Esophagus squamous epithelium (tissue), 5 donors: ENCODE measurements at places on chromosomes 6 and 20.

DNA sequence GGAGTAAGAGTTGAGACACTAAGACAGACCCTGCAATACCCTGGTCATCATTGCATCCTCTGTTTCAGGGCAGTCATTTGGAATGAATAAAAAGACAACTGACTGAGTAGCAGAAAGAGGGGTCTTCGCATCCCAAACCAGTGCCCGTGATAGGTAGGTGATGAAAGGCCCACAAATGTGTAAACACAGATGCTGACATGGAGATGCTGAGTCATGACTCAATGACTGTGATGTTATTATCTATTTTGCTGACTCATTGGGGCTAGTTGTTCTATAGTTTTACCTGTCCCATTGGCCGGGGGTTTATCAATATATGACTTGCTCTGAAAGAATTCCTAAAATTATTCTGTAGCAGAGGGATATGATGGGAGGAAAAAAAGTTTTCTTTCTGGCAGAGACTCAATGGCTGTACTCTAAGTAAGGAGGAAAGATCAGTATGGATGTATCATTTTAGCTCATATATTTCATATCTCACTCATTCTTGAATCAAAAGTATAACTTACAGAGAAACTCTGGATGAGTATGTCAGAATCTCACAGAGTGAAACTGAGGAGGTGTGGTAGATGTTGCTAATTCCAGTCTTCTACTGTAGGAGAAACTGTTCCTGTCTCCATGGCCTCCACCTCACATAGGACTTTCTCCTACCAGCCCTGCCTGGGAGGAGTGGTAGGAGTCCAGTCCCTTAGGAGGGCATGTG, 119.9 kb upstream of the PREP start:
- no peak for DNase-seq

- no peak for DNase-seq
Measured at GRCh38 chr6:10341605-10342004, 73.3 kb downstream of the TFAP2A start.

- DNase-seq = no peak
Measured at GRCh38 chr6:43917878-43918382, 147.9 kb downstream of the VEGFA start.

- DNase-seq = no peak
Measured at GRCh38 chr6:160275511-160276003, 16.9 kb upstream of the SLC22A2 start.

DNA sequence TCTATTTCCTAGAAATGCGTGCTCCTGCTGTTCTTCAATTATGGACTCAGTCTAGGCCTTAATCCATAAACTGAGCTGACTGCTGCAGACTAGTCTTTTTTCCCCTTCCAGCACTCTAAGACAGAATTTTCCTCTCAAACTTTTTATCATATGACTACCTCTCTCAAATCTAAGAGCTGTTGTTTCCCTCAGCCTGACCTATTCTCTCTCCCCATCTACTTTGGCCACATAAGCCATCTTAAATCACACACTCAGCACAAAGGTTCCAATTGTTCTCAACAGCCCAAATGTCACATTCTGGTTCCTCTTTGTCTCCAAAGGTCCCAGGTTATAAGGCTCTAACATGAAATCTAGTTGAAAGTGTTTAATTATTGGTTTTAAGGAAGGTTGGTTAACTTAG, 85.2 kb downstream of the PRSS35 start:
- no peak for DNase-seq

DNA sequence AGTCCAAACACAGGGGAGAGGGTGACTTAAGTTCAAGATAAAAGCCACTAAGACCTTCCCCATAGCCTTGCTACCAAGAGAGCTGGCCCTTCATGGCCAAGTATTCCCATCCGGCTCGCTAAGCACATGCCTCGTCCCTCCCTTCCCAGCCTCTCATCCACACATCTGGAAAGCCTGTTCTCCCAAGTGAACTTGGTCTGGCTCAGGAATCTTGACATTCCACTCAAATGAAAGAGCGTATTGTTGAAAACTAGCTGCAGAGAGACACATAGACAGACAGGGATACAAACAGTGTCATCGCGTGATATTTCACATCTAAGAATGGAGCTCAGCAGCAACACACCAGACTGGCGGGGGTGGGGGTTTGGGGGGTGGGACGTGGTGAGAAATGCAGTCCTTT, 182.8 kb upstream of the FOXQ1 start:
- DNase-seq = no peak

DNA sequence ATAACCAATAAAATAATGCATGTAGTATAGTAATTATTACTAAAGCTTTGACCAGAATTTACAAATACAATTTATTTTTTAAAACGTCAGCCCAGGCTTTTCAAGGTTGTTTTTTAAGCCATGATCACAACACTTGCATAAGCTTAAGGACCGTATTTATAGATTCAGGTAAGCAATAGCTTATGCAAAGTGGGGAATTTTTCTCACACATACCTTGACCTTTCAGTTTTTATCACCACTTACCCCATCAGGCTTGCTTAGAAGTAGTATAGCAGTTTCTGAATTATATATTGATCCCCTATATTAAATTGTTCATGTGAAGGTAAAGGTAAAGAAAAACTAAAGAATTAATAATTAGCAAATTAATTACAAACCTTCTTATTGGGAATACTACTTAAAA, 232.3 kb upstream of the FKBP1C start:
- no peak for DNase-seq

GRCh38 chr6:37686111-37686510, 11.6 kb downstream of the MDGA1 start:
- no peak for DNase-seq

GRCh38 chr6:42460883-42461282, 9.2 kb upstream of the TRERF1 start:
- DNase-seq = no peak

DNA sequence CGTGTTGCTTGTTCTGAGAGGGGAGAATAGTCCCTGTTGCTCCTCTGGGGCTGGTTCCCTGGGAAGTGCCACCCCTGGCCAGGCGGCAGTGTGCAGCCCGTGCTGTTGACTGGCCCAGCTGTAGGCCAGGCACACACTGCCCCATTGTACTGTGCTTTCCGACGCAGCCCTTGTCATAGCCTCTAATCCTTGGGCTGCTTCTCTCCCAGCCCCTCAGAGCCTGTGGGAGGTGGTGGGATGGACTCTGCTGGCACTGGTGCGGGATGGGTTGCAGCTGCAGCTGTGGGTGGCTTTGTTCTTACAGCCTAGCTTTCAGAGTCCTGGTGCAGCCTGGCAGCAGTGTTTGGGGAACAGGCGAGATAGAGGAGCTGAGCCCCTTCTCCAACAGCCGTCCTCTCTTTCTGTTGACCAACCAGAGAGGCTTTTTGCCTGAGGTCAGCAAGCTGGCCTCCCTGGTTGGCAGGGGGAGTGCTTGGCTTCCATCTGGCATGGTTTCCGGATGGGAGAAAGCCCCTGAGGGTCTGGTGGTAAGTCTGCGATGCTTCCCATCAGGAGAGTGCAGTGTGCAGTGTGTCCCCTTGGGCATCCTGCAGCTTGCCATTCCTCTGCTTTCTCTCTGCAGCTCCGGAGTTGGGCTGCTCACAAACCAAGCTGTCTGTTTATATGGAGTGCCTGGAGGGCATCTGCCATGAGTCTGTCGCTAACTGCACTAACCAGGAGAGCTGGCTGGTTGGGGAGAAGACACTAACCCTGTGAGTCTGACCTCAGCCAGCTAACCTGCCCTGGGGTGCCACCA, 12.1 kb downstream of the TJAP1 start:
- no peak for DNase-seq

- DNase-seq = no peak
Measured at GRCh38 chr6:2103765-2104523, 141.5 kb downstream of the GMDS start.

- DNase-seq = no peak
Measured at GRCh38 chr20:32429745-32430360, 71.7 kb downstream of the ASXL1 start.

DNA sequence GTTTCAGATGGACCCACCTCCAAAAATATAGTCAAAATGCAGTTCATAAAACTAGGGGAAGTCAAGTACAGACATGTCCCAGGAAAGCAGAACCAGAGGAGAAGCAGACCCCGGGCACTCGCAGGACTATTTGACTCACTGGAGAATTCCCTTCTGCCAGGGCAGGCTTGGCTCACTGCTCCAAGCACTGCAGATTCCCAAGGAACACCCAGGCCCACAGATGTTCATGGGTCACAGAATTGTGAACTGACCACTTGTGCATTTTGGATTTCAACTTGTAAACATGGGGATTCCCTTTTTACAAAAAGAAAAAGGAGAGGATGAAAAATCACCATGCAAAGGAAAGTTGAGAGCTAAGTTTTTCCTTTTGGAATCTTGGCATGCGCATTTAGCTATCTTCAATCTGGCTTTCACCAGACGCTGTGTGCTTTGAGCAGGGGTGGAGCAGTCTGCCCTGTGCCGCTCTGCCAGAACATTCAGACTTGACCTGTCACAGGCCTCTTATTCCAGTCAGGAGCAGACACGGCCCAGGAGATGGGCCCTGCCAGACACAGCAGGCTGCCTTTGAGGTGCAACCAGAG, 237.5 kb upstream of the TAB2 start:
- DNase-seq = no peak

- no peak for DNase-seq
Measured at GRCh38 chr6:144416244-144416643, 131.1 kb downstream of the UTRN start.

GRCh38 chr20:62937268-62938104, 461 bp upstream of the GID8 start:
- peak; percentile 79 for DNase-seq

DNA sequence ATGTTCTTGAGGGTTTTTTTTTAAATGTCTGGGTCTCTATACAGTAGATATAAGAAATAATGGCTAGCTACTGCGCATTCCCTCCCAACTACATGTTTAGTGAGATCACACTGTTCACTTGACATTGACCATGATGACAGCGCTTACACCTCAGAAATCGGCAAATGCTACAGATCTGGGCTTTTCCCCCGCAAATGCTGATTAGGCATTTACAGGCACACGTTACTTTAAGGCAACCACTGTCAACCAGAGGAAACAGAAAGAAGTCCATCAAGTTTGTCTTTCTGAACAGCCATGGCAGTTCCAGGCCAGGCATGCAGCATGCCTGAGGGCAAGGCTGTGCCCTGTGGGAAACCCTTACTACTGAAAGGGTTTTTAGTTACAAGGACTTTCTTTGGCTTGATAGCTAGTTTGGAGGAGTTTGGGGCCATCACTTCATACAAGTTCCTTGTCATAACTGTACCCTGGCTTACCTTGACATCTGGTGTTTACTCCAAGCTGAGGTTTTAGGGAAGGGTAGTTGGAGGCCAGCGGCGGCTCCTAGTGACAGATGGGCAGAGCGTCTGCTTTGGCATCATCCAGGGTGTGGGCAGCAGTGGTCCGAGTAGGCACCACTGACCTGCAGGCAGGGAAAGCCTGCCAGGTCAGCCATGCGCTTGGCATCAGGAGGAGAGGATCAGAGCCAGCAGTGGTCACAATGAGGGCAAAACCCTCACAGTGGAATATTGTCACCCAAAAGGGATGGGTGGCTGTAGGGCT, 43.0 kb downstream of the CFAP61 start:
- DNase-seq = no peak

GRCh38 chr20:2709205-2709981, 16.8 kb downstream of the EBF4 start:
- DNase-seq = no peak

GRCh38 chr6:136608991-136609390, 58.8 kb upstream of the MAP7 start:
- DNase-seq = no peak

- DNase-seq = no peak
Measured at GRCh38 chr6:31559958-31560696, 12.0 kb upstream of the LTA start.

GRCh38 chr6:10151144-10151915, 263.5 kb downstream of the TFAP2A start:
- DNase-seq = no peak

DNA sequence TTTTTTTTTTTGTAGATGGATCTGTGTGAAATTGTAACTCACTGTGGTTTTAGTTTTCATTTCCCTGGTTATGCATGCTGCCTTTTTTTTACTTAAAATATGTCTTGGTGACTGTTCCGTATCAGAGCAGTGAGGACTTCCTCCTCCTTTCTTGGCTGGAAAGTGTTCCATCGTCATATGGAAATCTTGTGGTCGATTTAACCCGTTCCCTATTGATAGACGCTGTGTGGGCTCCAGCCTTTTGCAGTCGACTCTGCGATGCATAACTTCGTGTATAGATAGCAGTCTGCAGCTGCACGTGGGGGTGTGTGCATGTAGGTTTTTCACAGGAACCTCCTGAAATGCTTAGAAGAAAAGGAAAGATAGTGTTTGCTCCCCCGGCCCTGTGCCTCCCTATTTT, 28.1 kb upstream of the PNPLA1 start:
- DNase-seq = no peak

DNA sequence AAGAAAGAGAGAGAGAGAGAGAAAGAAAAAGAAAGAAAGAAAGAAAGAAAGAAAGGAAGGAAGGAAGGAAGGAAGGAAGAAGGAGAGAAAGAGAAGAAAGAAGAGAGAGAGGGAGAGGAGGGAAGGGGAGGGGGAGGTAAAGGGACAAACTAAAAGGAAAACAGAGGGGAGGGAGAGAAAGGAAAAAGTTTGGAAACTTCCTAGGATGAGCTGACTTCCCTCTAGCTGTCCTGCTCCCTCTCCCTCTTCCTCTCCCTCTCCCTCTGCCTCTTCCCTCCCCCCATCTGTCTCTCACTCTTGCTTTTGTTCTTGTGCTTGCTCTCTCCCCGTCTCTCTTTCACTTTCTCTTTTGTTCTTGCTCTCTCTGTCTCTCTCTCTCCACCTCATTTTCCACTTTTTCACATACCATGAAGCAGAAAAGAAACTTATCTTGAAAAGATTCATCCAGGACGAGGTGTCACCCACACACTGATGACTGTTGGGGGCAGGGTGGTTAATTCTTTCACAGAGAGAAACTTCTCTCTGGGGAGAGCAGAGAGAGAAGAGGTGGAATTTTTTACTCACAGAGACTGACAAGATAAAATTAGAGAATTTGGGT, 56.4 kb upstream of the DUSP22 start:
- DNase-seq = no peak

GRCh38 chr6:152091851-152092341, 284.4 kb downstream of the ESR1 start:
- DNase-seq = no peak

DNA sequence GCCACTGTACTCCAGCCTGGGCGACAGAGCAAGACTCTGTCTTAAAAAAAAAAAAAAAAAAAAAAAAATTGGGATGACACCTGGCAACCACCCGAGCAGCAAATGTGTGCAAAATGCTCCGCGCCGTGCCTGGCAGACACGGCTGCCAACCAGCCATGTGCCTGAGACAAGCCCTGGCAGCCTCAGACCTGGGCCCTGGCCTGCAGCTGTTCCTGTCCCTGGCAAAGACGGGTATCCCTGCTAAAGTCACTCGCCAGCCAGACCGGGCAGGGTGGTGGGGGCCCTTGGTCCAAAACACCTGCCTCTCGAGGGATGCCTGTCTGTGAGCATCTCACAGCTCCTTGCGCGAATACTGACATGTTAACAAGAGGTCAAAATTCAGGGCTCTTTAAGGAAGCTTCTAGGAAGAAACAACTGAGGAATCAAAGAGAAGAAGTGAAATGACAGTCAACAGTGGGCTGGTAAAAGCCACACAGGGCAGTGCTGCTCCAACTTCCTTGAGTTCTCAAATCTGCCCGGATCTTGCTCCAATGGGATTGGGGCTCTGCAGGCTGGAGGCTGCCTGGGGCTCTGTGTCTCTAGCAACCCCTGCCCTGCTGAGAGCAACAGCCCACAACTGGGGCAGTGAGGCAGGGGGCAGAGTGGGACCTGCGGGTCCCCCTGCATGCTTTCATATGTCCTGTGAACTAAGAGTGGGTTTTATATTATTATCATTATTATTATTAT, 53.4 kb downstream of the SYTL3 start:
- no peak for DNase-seq

GRCh38 chr6:107666084-107666980, 157.8 kb downstream of the SCML4 start:
- DNase-seq = no peak

GRCh38 chr6:21587961-21588480, 5.5 kb upstream of the SOX4 start:
- DNase-seq = no peak
